Right atrium auricular region (tissue), 2 donors: ENCODE measurements at places on chromosomes 4 and X. TPM values are rescaled to one million over a fixed set of nuclear protein-coding genes. Genes with fewer than 3 reads are reported as not detected.

DNA sequence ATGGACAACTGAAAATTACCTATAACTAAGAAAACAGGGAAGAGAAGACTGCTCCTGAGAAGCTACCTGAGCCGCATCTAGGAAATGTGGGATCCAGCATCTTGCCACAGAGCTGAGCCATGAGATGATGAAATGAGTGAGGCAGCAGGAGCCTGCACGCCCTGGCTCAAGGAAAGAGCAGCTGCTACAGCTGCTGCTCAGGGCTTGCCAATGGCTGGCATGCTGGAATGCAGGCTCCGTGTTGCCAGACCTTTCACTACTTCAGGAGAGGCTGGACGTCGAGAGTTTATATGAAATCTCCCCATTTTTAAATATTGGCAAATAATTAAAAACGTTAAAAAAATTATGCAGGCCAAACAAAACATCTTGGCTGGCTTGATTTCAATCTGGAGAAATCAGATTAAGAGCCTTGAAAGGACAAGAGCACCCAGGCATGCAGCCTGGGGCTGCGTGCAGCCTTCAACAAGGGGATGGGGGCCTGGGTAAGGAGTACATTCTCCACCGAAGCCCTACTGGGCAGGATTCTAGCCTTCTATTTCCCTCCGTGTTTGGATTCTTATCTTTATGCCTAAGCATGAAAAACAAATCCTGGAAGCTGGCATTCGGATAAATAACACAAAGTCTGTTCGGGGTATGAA, 227.6 kb downstream of the NR3C2 start:
- DNase-seq, result no peak
- no peaks in the 10 kb centered on the region for H3K27me3 ChIP-seq
- H3K36me3 ChIP-seq, result no peaks in the 10 kb centered on the region
- no peak overlapping the region for H3K4me3 ChIP-seq

GRCh38 chrX:7219153-7219705, 71.3 kb upstream of the PUDP start:
- no peak overlapping the region for H3K4me3 ChIP-seq
- H3K27me3 ChIP-seq, result no peaks in the 10 kb centered on the region
- H3K36me3 ChIP-seq, result no peaks in the 10 kb centered on the region
- no peak overlapping the region for H3K27ac ChIP-seq

DNA sequence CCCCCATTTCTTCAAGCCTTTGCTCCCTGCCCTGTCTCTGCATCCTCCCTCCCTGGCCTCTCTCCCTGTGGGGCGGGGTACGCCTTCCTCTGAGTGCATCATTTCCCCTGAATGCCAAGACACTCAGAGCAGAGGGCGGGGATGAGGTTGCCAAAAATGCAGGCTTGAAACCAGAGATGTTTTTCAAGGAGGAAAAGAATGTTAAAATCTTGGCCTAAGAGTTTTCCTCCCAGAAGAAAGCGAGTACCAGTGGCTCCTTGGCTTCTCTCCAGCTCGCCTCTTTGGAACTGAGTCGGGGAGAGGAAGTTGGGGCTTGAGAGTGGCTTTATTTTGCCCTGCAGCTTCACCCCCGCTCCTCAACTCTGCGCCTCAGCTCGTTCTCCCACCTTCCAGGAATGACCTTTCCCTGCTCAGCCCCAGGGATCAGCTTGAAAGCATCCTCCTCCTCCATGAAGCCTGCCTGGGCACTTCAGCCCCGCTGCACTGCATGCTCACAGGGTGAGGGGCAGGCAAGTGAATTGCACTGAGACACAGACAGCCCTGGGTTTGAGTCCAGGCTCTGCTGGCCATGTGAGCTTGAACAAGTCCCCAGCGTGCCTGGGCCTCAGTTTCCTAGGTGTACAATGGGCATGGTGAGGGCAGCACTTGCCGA, 57.5 kb upstream of the SORCS2 start:
- no peaks in the 10 kb centered on the region for H3K27me3 ChIP-seq
- peak; percentile 74 for DNase-seq
- H3K27ac ChIP-seq, result peak overlapping the region; percentile 29
- H3K36me3 ChIP-seq, result no peaks in the 10 kb centered on the region
- no peak overlapping the region for H3K4me3 ChIP-seq
- peaks cover 10% of the 10 kb centered on the region for H3K4me1 ChIP-seq

DNA sequence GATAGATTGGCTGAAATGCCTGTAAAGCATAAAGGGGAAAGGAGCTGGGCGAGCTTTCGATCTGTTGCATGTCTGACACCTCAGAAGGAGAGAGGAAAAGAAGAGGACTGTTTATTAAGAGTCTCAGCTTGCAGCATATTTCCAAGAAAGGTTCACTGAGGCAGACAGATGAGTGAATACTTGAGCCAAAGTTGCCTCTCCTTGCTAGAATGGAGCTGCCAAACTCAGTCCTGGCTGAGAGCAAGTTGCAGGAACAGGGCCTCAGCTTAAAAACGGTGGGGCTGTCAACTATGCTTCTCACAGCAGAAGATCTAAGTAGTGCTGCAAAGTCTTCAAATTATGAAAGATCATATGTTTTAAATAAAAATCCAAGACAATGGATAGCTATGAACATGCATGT, 707.5 kb downstream of the PCDH7 start:
- no peak overlapping the region for H3K27ac ChIP-seq
- no peaks in the 10 kb centered on the region for H3K4me1 ChIP-seq
- H3K36me3 ChIP-seq, result no peaks in the 10 kb centered on the region
- DNase-seq, result no peak

GRCh38 chr4:1099684-1100335, 13.6 kb downstream of the RNF212 start:
- no peak overlapping the region for H3K4me3 ChIP-seq
- no peak for DNase-seq
- no peaks in the 10 kb centered on the region for H3K27me3 ChIP-seq
- no peak overlapping the region for H3K27ac ChIP-seq
- H3K36me3 ChIP-seq, result no peaks in the 10 kb centered on the region
- H3K4me1 ChIP-seq, result no peaks in the 10 kb centered on the region

DNA sequence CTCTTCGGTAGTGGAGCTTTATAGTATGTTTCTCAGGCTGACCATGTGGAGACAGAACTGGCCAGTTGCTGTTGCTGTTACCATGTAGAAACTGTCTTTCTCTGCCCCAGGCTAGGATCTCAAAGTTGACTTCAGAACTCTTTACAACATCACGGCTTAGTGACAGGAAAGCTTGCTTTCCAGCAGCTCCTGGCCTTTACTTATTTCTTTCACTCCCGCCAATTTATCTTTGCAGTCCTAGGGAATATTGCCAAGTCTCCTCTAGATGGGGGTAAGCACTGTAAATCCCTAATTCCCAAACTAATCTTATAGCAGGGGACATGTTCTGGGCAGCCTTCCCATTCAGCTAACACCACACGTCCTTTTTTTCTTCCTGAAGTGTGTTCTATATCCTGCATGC, 631.6 kb downstream of the SPRY1 start:
- no peak for DNase-seq
- H3K27ac ChIP-seq, result peak overlapping the region; percentile 26
- no peaks in the 10 kb centered on the region for H3K27me3 ChIP-seq
- H3K4me1 ChIP-seq, result no peaks in the 10 kb centered on the region

DNA sequence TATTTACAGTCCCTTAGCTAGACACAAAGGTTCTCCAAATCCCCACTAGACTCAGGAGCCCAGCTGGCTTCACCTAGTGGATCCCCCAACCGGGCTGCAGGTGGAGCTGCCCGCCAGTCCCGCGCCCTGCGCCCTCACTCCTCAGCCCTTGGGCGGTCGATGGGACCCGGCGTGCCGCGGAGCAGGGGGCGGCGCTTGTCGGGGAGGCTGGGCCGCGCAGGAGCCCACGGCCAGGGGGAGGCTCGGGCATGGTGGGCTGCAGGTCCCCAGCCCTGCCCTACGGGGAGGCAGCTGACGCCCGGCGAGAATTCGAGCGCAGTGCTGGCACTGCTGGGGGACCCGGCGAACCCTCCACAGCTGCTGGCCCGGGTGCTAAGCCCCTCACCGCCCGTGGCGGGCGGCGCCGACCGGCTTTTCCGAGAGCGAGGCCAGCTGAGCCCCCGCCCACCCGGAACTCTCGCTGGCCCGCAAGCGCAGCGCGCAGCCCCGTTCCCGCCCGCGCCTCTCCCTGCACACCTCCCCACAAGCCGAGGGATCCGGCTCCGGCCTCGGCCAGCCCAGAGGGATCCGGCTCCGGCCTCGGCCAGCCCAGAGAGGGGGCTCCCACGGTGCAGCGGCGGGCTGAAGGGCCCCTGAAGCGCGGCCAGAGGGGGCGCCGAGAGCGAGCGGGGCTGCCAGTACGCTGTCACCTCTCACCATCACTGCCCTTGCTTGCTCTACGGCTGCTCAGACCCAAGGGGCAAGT, 39.4 kb downstream of the WFS1 start:
- H3K27me3 ChIP-seq, result no peaks in the 10 kb centered on the region
- no peaks in the 10 kb centered on the region for H3K4me1 ChIP-seq
- H3K27ac ChIP-seq, result no peak overlapping the region
- H3K36me3 ChIP-seq, result no peaks in the 10 kb centered on the region
- peak overlapping the region; percentile 58 for H3K4me3 ChIP-seq
- no peak for DNase-seq

- H3K27me3 ChIP-seq, result no peaks in the 10 kb centered on the region
- H3K27ac ChIP-seq, result no peak overlapping the region
- H3K4me1 ChIP-seq, result no peaks in the 10 kb centered on the region
- no peaks in the 10 kb centered on the region for H3K36me3 ChIP-seq
Measured at GRCh38 chr4:110704748-110705439, 82.0 kb upstream of the PITX2 start.

DNA sequence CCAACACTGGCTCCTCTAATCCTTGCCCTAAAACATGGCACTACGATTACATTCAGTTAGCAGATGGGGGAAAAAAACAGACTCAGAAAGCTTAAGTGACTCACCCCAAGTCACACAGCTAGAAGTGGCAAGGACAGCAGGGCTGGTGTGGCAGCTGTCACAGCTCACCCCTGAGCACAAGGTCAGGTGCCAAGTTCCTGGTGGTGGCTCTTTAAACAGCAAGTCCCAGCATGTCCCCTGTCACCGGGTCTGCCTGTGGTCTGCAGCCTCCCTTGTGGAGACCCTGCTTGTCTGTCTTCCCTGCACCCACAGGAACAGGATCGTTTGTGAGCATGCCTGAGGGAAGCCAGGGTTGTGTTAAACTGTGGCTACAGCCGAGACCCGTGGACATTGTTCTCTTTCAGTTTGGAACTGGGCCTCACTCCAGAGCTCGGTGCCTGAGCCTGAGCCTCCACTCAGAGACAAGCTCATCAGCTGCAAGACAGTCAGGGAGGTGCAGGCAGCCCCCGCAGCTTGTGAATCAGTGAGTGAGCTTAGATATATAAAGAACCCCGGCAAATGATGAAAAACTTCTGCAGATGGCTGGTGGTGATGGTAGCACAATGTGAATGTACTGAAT, 260.8 kb downstream of the BCOR start:
- DNase-seq, result no peak
- H3K4me3 ChIP-seq, result no peak overlapping the region
- H3K27ac ChIP-seq, result no peak overlapping the region
- no peaks in the 10 kb centered on the region for H3K36me3 ChIP-seq
- H3K27me3 ChIP-seq, result no peaks in the 10 kb centered on the region

GRCh38 chr4:86640469-86640868, 46.4 kb downstream of the PTPN13 start:
- DNase-seq, result no peak
- no peaks in the 10 kb centered on the region for H3K4me1 ChIP-seq
- no peak overlapping the region for H3K27ac ChIP-seq
- H3K4me3 ChIP-seq, result no peak overlapping the region
- no peaks in the 10 kb centered on the region for H3K27me3 ChIP-seq

- peak overlapping the region; percentile 58 for H3K4me3 ChIP-seq
- no peaks in the 10 kb centered on the region for H3K4me1 ChIP-seq
- H3K36me3 ChIP-seq, result no peaks in the 10 kb centered on the region
- no peak for DNase-seq
- no peaks in the 10 kb centered on the region for H3K27me3 ChIP-seq
Measured at GRCh38 chrX:55908661-55909212, 191.2 kb downstream of the RRAGB start.

DNA sequence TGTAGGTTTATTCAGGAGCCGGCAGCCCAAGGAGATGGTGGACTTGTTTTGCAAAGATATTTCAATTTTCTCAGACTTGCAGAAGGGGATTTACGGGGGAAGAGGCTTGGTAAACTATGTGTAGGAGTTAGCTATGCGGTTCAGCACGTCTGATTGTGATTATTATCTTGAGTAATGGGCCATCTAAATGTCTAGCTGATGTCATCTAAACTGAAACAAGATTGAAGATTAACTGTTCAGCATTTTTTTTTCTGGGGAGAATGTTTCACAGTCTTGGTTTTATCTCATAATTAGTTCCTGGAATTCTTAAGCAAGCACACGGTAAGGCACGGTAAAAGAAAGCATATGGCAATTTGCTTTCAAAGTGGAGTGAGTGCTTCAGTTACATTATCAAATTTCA, 207.3 kb upstream of the CXorf51B start:
- no peak overlapping the region for H3K4me3 ChIP-seq
- H3K36me3 ChIP-seq, result no peaks in the 10 kb centered on the region
- H3K27ac ChIP-seq, result no peak overlapping the region
- H3K4me1 ChIP-seq, result no peaks in the 10 kb centered on the region
- no peaks in the 10 kb centered on the region for H3K27me3 ChIP-seq
- DNase-seq, result no peak

GRCh38 chr4:91362125-91362524, 941.6 kb upstream of the GRID2 start:
- no peaks in the 10 kb centered on the region for H3K4me1 ChIP-seq
- H3K27me3 ChIP-seq, result no peaks in the 10 kb centered on the region
- H3K27ac ChIP-seq, result no peak overlapping the region
- H3K4me3 ChIP-seq, result no peak overlapping the region
- no peak for DNase-seq

DNA sequence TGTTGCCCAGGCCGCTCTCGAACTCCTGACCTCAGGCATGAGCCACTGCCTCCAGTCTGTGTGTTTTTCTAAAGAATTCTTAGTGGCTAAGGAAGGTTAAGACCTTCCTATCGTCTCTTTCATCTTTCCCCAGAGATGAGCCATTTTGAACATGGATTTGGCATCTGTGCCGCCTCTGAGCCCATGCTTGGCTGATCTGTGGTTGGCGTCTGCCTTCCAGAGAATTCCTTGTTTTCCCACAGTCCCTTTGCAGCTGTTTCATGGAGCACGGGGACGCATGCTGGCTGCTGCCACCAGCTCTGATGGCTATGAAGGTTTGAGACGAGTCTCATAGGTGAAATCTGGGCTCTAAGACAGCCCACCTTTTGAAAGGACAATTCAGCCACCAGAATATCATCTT, 60.4 kb downstream of the SHROOM2 start:
- no peaks in the 10 kb centered on the region for H3K27me3 ChIP-seq
- H3K36me3 ChIP-seq, result no peaks in the 10 kb centered on the region
- H3K4me1 ChIP-seq, result no peaks in the 10 kb centered on the region

GRCh38 chrX:2888309-2888708, 40.8 kb downstream of the ARSD start:
- H3K27ac ChIP-seq, result no peak overlapping the region
- no peaks in the 10 kb centered on the region for H3K36me3 ChIP-seq
- no peaks in the 10 kb centered on the region for H3K27me3 ChIP-seq
- H3K4me1 ChIP-seq, result no peaks in the 10 kb centered on the region

GRCh38 chr4:102825261-102826091, 1.9 kb downstream of the UBE2D3 start:
- DNase-seq, result no peak
- H3K4me1 ChIP-seq, result no peaks in the 10 kb centered on the region
- H3K27me3 ChIP-seq, result no peaks in the 10 kb centered on the region

The LPAR4 gene
- total RNA-seq, result 0.15 TPM

The CABS1 gene
- total RNA-seq, result not detected

The ZNF718 gene
- 2.4 TPM for total RNA-seq

The PRRG3 gene
- total RNA-seq, result 1.7 TPM

The SUPT20HL1 gene
- not detected for total RNA-seq

The TMPRSS11F gene
- total RNA-seq, result not detected
